SJCRH30 (cell line): ENCODE measurements at places on chromosomes 1 and 21.

DNA sequence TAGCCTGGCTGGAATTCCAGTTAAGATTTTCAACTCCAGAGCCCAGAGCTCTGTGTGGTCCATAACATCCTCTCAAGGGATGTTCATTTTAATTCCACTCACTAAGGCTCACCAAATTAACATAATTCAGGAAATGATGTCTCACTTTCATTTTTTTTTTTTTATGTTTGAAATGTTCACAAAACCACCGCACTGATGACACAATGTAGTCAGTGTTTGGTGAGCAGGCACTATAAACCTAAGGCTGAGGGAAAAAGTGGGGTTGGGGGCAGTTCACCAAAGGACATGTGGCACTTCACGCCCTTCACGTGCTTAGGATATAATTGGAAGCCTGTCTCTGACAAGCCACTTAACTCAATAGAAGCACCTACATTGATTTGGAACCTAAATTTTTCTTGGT, 177.3 kb upstream of the CAMK1G start:
- H3K4me1 ChIP-seq: peaks cover 35% of the 10 kb centered on the region
- H3K4me3 ChIP-seq: peak overlapping the region; percentile 31

- H3K27ac ChIP-seq: no peak within 1 kb of the TSS
- H3K4me3 ChIP-seq: no peak within 1 kb of the TSS
- H3K36me3 ChIP-seq: no peaks in the 10 kb centered on the region
Observed at GRCh38 chr1:177969825-177970371, at the start of gene SEC16B. TSS of gene SEC16B (minus strand) at chr1:177970058. CDS start at chr1:177967981, 2,077 bp downstream.

- H3K27ac ChIP-seq: no peak overlapping the region
- H3K36me3 ChIP-seq: no peaks in the 10 kb centered on the region
- DNase-seq: no peak
- no peaks in the 10 kb centered on the region for H3K4me1 ChIP-seq
Observed at GRCh38 chr1:239098400-239099037, 287.8 kb upstream of the CHRM3 start.

GRCh38 chr1:188237573-188238348, 1409.0 kb downstream of the PLA2G4A start:
- no peaks in the 10 kb centered on the region for H3K4me1 ChIP-seq
- H3K36me3 ChIP-seq: no peaks in the 10 kb centered on the region

DNA sequence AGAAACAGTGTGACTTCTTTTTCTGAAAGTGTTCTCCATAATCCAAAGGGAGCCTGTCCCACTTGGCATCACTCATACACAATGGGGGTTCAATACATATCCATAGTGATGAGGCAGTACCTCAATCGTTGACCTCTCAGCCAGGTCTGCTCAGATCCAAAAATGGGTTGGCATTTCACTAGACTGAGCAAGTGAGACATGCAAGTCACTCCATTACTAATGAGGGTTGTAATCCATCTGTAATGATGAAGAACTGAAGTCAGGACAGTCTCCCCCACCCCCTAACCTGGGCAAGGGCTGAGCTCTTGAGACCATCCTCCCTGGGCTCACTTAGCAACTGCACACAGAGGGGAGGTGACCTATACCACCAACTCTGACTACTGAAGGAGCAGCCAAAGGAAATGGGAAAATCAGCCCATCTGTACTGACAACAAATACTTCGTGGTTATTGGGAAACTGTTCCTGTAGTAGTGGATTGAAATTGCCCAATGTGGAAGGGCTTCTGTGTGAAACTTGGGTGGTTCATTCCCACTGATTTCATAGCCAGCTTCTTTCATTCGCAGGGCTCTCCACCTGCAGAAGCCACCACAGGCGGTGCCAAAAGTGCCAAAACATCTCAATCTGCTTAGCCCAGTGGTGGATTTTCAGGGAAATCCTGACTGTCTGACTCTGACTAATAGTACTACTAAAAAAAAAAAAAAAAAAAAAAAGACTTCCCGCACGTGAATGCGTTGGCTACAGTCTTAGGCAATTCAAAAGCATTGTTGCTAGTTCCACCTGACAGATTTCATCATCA, 5.0 kb downstream of the NGF start:
- peaks cover 3% of the 10 kb centered on the region; the same call in 1 of the 2 replicates for H3K27me3 ChIP-seq
- no peaks in the 10 kb centered on the region for H3K36me3 ChIP-seq
- DNase-seq: no peak
- no peak overlapping the region for H3K27ac ChIP-seq
- peaks cover 3% of the 10 kb centered on the region; the same call in 1 of the 2 replicates for H3K4me1 ChIP-seq

GRCh38 chr1:198121056-198121826, 35.6 kb upstream of the NEK7 start:
- no peaks in the 10 kb centered on the region for H3K36me3 ChIP-seq
- no peaks in the 10 kb centered on the region for H3K27me3 ChIP-seq
- peak overlapping the region; percentile 29; the same call in 1 of the 2 replicates for H3K27ac ChIP-seq
- DNase-seq: peak; percentile 34
- 0 out of 2 replicates have a peak, but pooled peaks cover 9% of the 10 kb centered on the region for H3K4me1 ChIP-seq

- H3K27ac ChIP-seq: peak overlapping the region; percentile 69
- DNase-seq: peak; percentile 84
- no peaks in the 10 kb centered on the region for H3K36me3 ChIP-seq
Observed at GRCh38 chr21:32044205-32045180, 171.7 kb downstream of the HUNK start.

- no peak for DNase-seq
- no peaks in the 10 kb centered on the region for H3K36me3 ChIP-seq
- H3K4me1 ChIP-seq: no peaks in the 10 kb centered on the region
- H3K27me3 ChIP-seq: no peaks in the 10 kb centered on the region
Observed at GRCh38 chr21:32055305-32055704, 182.5 kb downstream of the HUNK start.

DNA sequence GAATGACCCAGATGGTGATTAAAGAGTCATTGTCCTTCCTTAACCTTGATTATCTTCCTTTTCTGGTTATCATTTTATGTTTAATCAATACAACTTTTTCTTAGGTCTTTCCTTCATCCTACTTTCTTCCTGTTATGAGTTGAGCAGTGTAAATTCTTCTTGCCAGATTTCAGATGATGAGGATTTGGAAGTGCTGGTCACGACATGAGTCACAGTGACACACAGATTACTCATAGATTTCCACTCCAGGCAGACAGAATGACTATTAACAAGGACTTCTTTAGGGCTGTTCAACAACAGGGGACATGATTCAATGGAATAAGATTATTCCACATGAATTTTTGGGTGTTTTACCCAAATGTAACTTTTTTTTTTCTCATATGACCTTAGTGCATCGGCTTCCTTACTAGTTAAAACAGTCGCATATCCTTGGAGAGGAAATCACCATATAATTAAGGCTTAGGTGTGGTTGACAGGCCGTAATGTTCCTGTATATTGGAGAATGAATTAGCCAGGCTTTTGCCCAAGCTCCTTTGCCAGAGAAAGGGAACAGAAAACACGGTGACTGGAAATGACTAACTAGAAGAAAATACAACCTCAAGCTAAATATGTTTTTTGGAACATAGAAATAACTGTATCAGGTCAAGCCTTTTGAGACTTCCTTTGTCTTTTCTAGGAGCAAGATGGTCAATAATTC, 44.2 kb downstream of the PRRX1 start:
- peaks cover 6% of the 10 kb centered on the region; the same call in 1 of the 2 replicates for H3K4me1 ChIP-seq
- H3K27me3 ChIP-seq: no peaks in the 10 kb centered on the region
- DNase-seq: peak; percentile 38

- H3K27ac ChIP-seq: no peak overlapping the region
- no peak overlapping the region for H3K4me3 ChIP-seq
- H3K4me1 ChIP-seq: no peaks in the 10 kb centered on the region; the same call in 1 of the 2 replicates
- H3K36me3 ChIP-seq: no peaks in the 10 kb centered on the region
Observed at GRCh38 chr1:221598122-221598521, 143.8 kb downstream of the DUSP10 start.

DNA sequence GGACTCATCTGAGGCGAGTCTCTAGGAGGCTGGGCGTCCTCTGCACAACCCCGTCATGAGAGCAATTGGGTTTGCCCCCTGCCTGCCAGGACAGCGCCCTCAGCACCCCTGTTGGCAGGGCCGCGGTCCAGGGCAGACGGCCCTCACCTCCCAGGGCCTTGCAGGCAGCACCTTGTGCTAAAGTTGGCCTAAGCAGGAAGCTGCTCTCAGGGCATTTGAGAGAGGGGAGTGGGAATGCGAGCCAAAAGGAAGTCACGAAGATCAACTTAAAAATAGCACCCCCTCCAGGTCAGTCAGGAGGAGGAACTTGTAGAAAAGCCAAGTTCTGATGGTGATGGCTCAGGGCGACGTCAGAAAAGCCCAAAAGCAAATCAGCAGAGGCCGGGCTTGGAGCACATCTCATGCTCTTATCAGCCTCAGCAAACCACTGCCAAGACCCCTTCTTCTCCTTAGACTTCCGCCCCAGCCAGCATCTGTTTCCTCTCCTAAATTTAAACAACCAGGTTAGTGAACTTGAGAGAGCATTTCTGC, 12.6 kb upstream of the ADORA3 start:
- no peak overlapping the region for H3K4me3 ChIP-seq
- H3K27ac ChIP-seq: no peak overlapping the region
- H3K36me3 ChIP-seq: no peaks in the 10 kb centered on the region
- no peak for DNase-seq

GRCh38 chr1:56780128-56780750, 39.0 kb downstream of the FYB2 start:
- DNase-seq: no peak
- no peaks in the 10 kb centered on the region for H3K36me3 ChIP-seq
- H3K27ac ChIP-seq: no peak overlapping the region

- H3K4me1 ChIP-seq: peaks cover 30% of the 10 kb centered on the region
- H3K27me3 ChIP-seq: no peaks in the 10 kb centered on the region
- no peak for DNase-seq
- no peak overlapping the region for H3K27ac ChIP-seq
- H3K4me3 ChIP-seq: no peak overlapping the region
Observed at GRCh38 chr1:101135526-101135925, 101.3 kb upstream of the S1PR1 start.

GRCh38 chr1:65734979-65735378, 57.7 kb upstream of the PDE4B start:
- no peak overlapping the region for H3K4me3 ChIP-seq
- no peaks in the 10 kb centered on the region for H3K4me1 ChIP-seq
- H3K27me3 ChIP-seq: no peaks in the 10 kb centered on the region
- H3K27ac ChIP-seq: no peak overlapping the region

GRCh38 chr1:109847251-109847650, 63.4 kb upstream of the CSF1 start:
- no peak for DNase-seq
- peaks cover 4% of the 10 kb centered on the region for H3K27me3 ChIP-seq
- H3K4me1 ChIP-seq: no peaks in the 10 kb centered on the region
- no peaks in the 10 kb centered on the region for H3K36me3 ChIP-seq
- no peak overlapping the region for H3K27ac ChIP-seq

GRCh38 chr1:20848162-20848561, 61.1 kb upstream of the HP1BP3 start:
- DNase-seq: no peak
- no peaks in the 10 kb centered on the region for H3K27me3 ChIP-seq
- no peak overlapping the region for H3K27ac ChIP-seq
- peaks cover 71% of the 10 kb centered on the region for H3K36me3 ChIP-seq
- H3K4me3 ChIP-seq: no peak overlapping the region
